ENCODE measurements at places on chromosomes 12 and 14.

GRCh38 chr14:99683619-99684409 lies at the start of gene CYP46A1:
Gene CYP46A1, plus strand, starts transcription at chr14:99684298. Its CDS starts 120 bp downstream, at chr14:99684418.
- peak; percentile 97 for DNase-seq

GRCh38 chr12:26431211-26431610 lies 235.8 kb downstream of the SSPN start:
- DNase-seq, result no peak

- peak; percentile 19 for DNase-seq
Measured at GRCh38 chr12:98645572-98646067, 530 bp downstream of the APAF1 start.

- DNase-seq, result no peak
Measured at GRCh38 chr14:47269756-47270492, 405.5 kb downstream of the MDGA2 start.

GRCh38 chr12:32836710-32837109 lies 59.9 kb downstream of the PKP2 start:
- no peak for DNase-seq

GRCh38 chr14:33948145-33948868 lies 2.6 kb downstream of the EGLN3 start:
- DNase-seq, result no peak

DNA sequence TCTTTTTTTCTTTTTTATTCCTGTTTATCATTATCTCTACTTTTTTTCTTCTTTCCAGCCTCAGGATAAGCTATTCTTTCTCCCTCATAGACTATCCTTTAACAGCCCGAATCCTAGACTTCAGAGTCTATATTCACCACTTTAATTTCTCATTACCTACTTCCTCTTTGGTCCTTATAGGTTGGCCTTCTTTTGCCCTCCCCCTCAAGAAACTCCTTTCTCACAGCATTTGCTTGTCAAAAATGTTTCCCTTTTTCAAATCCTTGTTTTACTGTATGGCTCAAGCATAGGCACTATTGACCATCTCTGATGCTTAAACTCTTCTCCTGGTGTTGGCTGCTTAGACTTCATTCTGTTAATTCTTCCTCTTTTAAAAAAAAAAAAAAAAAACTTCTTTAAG lies 52.5 kb downstream of the KIAA0586 start:
- DNase-seq, result no peak

- no peak for DNase-seq
Measured at GRCh38 chr12:97404093-97404492, 58.5 kb upstream of the RMST start.

GRCh38 chr14:91252871-91253794 lies 8.6 kb upstream of the GPR68 start:
- peak; percentile 59 for DNase-seq

DNA sequence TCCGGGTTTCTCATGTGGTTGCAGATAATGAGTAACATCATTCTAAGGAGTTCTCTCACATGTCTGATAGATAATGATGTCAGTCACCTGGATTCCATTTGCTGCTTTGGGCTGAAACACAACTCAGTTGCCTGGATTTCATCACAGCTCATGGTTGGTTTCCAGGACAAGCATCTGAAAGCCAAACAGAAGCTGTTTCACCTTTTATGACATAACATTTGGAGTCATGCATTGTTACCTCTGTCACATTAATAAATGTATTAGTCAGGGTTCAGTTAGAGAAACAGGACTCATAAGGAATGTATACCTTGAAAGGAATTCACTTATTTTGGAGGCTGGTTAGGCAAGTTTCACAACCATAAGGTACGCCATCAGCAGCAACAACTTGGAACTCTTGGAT lies 251.9 kb upstream of the ATXN7L3B start:
- no peak for DNase-seq

DNA sequence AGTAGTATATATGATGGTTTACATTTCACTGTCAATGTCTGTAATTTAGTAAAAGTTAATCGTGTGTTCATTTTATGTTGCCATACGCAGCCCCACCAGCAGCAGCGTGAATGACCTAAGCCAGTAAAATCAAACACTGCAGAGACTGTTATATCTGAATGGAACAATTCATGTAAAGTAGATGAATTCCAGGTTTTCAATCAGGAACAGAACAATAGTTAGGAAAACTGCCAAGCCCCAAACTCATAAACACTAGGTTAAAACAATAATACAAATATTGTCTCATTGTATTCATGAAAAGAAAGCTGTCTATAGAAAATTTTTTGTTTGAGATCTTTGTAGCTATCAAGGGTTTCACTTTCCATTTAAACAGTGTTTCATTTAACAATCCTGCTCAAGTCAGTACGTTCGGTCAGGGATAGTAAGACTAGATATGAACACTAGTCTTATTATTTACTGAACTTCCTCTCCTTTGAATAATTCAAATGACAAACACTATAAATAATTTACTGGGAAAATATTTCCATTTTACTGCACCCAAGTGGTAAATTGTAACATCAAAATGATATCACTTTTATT lies 256.8 kb upstream of the FLRT2 start:
- DNase-seq, result no peak

DNA sequence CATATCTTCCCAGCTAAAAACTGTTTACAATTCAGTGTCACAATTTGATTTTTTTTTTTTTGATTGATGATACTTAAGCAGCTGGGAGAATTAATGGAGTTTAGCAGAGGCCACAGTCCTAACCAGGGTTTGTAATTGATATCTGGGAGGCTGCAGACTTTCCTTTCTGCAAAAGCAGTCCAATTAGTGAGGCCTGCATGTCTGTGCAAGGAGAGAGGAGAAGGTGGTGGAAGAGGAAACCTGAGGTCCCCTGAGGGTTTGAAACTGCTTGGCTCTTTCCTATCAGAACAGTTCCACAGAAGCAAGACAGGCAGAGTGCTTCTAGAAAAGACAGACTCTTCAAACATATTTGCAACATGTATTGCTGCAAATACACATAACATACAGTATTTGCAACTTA lies 160.8 kb upstream of the KRR1 start:
- no peak for DNase-seq

GRCh38 chr14:61516118-61516743 lies 179.1 kb upstream of the HIF1A start:
- DNase-seq, result no peak

DNA sequence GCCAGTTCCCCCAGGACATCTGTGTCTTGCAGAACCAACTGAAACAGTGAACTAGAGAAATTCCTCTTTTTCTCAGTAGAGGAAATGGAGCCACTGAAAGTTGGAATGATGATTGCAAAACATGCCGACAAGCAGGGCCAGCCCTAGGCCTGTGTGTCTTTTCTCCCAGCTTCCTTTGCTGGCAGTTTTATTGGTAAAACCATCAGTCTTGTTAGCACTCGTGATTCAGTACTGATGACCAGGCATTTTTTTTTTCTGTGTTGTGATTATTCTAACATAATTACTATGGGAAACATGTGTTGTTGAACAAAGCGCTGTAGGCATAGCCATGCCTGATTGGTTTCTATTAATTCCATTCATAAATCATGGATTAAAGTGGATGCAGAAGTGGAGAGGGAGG lies 620.7 kb downstream of the AACS start:
- DNase-seq, result no peak

DNA sequence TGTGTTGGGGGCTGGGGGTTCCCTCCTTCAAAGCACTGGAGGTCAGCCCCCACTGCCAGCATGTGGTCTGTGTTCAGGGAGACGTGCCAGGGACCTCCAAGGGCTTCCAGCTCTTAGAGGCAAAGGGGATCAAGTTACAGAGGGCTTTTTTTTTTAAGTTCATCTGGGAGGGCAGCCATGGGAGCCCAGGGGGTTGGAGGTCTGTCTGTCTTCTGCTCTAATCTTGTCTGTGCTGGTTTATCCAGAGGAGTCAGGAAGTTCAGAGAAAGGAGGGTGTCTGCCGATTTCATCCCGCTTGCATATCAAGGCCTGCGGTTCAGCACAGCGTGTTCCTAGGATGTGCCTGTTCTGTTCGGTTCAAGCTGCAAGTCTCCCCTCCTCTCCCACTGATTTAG lies 72.2 kb downstream of the TMEM132C start:
- DNase-seq, result no peak

GRCh38 chr14:83147006-83147405 lies 1613.4 kb upstream of the SEL1L start:
- DNase-seq, result no peak

DNA sequence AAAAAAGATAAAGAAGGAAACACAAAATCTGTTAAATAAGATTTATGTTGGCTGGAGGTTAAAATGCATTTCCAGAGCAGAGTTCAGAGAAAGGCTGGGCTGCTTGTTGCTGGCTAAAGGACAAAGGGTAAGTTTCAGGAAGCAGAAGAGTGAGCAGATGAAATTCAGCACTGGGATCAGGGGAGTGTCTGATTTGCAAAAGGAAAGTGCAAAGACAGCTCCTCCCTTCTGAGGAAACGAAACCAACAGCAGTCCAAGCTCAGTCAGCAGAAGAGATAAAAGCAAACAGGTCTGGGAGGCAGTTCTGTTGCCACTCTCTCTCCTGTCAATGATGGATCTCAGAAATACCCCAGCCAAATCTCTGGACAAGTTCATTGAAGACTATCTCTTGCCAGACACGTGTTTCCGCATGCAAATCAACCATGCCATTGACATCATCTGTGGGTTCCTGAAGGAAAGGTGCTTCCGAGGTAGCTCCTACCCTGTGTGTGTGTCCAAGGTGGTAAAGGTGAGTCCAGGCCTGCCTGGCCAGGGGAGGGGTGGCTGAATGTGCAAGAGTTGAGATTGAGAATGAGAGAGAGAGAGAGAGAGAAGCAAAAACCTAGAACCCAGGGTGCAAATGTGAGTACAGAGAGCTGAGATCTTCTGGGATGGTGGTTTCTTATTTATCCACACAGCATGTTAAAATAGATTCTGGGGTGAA lies at the start of gene OAS1:
TSS of gene OAS1 (plus strand) at position 251 of the 703 bp plus-strand sequence. CDS start at position 329, 78 bp downstream.
- DNase-seq, result no peak

DNA sequence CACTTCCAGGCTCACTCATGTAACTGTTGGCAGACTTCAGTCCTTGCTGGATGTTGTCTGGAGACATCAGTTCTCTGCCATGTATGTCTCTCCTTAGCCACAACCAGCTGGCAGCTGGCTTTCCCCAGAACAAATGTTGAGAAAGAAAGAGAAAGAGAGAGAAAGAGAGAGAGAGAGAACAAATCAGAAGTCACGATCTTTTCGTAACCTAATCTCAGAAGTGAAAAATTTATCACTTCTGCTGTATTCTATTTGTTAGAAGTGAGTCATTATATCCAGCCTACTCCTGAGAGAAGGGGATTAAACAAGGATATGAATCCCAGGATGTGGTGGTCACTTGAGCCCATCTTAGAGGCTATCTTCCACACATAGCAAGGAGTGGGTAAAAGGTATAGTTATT lies 101.2 kb downstream of the BTG1 start:
- DNase-seq, result no peak

- no peak for DNase-seq
Measured at GRCh38 chr12:99745895-99746294, 98.3 kb downstream of the GARIN6 start.

DNA sequence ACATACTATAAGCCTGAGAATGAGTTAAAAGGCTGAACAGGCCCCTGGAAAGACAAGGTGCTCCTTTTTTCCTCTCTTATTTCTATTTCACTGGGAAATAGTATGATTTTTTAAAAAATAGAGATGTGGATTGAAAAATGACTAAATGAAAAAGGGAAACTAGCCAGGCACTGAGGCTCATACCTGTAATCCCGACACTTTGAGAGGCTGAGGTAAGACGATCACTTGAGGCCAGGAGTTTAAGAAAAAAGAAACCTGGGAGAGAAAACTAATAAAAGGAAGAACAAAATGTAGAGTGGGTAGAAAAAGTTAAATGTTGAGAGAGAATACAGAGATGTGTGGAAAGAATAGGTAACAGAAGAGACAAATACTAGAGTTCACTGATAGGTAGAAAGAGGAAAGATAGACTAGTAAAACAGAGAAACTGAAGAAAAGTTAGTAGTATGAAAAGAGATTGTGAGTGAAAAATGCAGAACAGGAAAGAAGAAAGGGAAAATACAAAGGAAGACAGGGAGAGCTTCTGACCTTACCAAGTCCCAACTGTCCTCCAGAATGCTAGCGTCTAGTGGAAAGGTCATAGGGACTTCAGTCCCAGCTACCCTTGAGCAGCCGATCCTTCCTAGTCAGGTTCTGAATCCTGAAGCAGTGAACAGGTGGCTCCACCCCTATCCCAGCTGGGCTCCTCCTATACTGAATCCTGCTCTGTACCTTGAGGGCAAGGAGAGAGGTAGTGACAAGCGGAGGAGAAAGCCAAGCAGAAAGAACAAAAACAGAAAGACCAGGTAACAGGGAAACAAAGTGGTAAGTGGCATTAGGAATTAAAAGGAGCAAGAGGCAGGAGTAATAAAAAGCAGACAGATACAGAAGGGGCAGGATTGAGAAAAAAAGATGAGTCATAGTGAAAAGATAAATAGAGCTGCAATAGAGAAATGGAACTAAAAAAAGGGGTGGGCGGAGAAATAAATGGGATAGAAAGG lies 7.3 kb downstream of the TMEM116 start:
- no peak for DNase-seq

- DNase-seq, result no peak
Measured at GRCh38 chr12:122724641-122725243, 5.9 kb downstream of the HCAR1 start.

DNA sequence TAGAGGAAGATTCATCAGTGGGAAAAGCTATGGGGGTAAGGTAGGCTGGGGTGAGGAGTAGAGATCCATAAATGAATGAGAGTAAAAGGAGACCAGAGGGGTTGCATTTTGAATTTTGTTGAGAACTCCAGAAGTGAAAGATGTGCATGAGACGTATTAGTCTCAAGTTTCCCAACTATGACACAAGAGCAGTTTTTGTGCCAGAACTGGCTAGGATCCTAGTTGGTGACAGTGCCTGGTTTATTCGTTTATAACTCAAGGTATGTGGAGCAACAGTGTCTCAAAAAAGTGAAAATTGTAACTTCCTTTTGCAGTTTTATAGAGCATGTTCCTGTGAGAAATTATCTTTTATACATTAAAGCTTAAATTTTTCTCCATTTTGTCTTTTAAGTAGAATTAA lies 377.0 kb downstream of the NPAS3 start:
- no peak for DNase-seq

- no peak for DNase-seq
Measured at GRCh38 chr14:56208520-56208919, 90.3 kb downstream of the PELI2 start.

DNA sequence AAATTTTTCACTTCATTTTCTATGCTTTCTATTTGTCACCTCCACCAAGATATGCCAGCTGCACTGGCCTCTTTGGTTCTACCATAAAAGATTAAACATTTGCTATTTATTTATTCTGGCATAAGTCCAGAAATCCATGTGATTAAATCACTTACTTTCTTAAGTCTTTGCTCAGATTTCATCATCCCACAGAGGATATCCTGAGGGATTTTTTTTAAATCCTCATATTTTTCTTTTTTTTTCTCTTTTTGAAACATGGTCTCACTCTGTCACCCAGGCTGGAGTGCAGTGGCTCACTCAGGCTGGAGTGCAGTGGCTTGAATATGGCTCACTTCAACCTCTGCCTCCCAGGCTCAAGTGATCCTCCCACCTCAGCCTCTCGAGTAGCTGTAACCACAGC lies 645.4 kb upstream of the ATXN7L3B start:
- no peak for DNase-seq

Measured in NK-92 treated with Interleukin-12 subunit alpha and Interleukin-12 subunit beta, amount 100 ng/mL, for 24 hours (cell line).